ENCODE measurements at places on chromosomes 1 and 21.

DNA sequence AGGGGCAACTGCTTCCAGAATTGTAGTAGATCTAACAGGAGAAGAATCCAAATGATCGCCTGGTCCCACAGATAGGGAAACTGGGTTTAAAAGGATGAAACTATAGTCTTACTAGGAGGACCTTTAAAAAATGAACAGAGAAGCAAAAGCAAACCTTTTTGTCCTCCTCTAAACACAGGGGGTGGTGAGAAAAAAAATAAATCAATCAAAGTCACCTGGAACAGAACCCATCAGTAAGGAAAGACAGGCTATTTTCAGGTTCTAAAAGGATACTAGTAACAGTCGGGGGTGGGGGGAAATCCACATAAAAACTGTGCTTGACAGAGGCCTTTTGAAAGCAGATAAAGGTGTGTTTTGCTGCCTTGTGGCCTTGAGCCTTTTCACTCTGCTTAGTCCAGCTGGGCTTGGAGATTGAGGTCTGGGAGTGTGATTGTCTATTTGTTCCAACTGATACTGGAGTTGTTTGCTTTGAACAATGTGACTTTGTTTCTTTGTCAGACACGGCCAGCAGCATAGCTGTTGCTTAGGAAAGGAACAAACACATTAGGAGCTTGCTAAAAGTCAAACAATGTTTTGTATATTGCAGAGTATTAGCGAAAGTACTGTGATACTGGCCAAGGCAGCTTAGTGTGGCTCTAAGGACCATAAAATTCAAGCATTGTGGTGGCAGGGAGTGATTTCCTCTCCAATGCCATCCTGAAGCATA is 141.1 kb upstream of the IRF2BP2 start:
- DNase-seq, result no peak

- DNase-seq, result no peak
These were observed 10.1 kb downstream of the PADI1 start for GRCh38 chr1:17214876-17215544.

DNA sequence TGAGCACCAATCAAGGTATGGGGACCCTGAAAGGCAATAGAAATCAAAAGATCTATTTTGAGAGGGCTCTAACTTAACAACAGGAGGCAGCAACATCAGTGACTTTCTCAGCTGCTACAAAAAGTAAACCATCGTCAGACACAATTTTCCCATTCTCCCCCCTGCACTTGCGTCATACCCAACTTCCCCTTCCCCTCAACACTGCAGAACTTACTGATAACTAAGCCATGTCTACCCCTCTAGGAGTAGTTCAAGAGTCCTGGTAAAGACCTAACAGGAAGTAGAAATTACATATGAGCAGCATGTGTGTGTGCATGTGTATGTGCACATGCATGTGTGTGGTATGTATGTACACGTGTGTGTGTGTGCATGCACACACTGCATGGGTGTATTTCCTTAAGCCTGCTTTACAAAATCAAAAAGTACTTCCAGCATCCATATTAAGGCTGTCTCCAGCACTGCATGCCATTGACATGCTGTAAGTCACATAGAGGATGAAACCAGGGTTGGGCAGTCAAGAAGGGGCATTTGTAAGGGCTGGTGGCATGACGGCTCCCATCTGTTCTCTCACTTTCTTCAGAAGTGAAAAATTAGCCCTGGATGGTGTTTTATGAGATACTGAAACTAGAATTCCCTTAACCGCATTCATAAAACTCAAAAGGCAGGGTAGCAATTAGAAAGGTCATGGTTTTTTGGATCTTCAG is 460.1 kb upstream of the RUNX1 start:
- no peak for DNase-seq

- DNase-seq, result no peak
These were observed 64.2 kb downstream of the ZNF684 start for GRCh38 chr1:40595623-40596022.

GRCh38 chr1:15066191-15066590 is 87.4 kb upstream of the TMEM51 start:
- DNase-seq, result no peak

GRCh38 chr1:195328681-195329080 is 1279.6 kb downstream of the KCNT2 start:
- no peak for DNase-seq
